Brain (organoid and tissue), 16 donors: ENCODE measurements at places on chromosomes 11 and 22. TPM values are rescaled to one million over a fixed set of nuclear protein-coding genes. Genes with fewer than 3 reads are reported as not detected.

PTPRCAP gene
- polyA plus RNA-seq = 2.7 TPM

OR52E8 gene
- not detected for polyA plus RNA-seq

DCHS1 gene
- 23.4 TPM for polyA plus RNA-seq

DNAL4 gene
- polyA plus RNA-seq = 61.4 TPM

RGL4 gene
- polyA plus RNA-seq = not detected

DNA sequence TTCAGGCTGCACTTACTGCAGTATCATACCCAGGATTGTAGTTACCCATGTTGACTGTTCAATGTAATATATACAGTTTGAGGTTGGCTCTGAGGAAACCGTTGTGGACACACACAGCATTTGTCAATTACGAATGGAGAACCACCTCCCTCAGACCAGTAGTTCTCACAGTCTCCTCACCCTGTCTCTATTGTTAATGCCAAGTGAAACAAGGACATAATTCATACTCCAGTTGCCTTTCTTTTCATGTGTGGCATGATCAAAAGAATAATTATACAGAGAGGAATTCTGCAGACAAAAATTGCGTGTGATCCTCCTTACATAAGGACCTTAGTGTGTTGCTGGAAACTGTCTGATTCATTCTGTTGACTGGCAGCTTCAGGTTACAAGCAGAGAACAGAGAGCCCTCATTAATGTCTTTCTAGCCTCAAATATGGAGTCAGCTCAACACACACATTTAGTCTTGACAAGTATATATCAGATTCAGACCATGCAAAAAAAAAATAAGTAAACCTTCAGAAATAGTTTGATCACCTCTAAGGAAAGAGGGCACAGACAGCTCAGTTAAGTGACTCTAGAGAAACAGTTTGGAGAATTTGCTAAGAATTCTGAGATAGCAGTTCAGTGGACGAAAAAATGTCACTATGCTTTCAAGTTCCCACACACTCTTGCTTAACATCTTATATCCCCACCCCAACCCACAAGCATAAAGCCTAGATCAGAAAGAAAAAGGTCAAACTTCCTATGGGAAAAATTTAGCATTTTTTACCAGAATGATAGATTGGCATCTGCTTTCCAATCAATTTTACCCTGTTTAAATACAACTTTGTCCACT lies 96.1 kb downstream of the MAML2 start:
- DNase-seq = no peak

GRCh38 chr11:57700425-57700824 lies 11.6 kb downstream of the MED19 start:
- DNase-seq = no peak

DNA sequence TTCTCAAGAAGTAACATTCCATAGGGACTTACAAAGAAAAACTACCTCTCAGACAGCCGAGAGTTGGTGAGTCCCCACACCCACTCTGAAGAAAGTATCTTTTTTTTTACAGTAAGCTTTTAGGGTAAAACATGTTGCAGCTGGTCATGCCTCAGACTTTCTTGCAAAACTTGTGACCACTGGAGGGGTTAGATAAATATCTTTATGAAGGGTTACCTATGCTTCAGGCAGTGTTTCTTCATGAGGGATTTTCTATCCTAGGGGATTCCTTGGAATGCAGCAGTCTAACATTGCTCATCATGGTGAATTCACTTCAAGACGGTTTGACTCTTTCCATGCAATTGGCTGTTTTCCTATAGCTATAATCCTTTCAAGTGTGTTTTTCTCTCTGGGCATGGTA lies 20.8 kb upstream of the SNX19 start:
- no peak for DNase-seq

- no peak for DNase-seq
Observed at GRCh38 chr11:60973699-60974098, 2.2 kb downstream of the CD6 start.

- no peak for DNase-seq
Observed at GRCh38 chr11:761526-762108, 14.4 kb downstream of the TALDO1 start.

DNA sequence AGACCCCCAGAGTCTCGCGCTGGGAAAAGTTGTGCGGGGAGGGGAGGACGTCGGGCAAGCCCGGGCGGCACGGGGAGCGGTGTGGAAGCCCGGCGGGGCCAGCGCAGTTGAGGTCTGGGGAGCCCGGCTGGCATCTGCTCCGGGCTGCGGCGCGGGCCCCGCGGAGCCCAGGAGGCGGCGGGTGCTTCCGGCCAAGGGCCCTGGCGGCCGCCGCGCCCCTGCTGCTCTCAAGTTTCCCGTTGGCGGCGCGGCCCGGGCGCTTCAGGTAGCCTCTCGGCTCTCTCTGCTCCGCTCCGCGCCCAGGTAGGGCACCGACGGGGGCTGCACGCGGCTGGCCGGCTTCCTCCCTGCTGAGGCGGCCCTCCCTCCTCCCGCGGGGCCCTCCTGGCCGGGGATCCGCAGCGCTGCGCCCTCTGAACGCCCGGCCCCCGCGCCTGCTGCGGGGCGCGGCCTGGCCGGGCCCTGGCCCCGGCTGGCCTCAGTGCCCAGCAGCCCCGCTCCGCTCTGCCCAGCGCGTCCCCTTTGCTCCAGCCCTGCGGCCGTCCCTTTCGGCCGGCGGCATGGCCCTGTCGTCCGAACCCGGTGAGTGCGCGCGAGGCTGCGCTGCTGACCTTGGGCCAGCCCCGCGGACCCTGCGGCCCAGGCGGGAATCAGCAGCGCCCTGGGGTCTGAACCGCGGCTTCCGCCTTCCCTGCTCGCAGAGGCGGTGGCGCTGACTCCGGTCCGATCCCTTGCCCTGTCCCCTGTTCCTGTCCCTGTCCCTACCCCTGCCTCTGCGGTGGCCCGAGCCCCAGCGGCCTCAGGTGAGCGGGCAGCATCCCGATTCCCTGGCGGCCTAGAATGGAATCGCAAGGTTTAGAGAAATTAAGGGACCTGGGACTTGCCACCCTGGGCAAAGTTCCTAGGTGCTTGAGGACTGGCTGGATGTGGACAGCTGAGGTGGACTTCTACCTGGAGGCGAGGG lies 4.3 kb upstream of the AMPD3 start:
- DNase-seq = peak; percentile 22

GRCh38 chr11:61777234-61778090 lies 14.9 kb downstream of the TMEM258 start:
- peak; percentile 75 for DNase-seq

GRCh38 chr22:50306753-50307749 lies at the start of gene PLXNB2:
Gene PLXNB2 (minus strand): TSS chr22:50307646. CDS start chr22:50290584, 17,062 bp downstream.
- peak; percentile 95 for DNase-seq

DNA sequence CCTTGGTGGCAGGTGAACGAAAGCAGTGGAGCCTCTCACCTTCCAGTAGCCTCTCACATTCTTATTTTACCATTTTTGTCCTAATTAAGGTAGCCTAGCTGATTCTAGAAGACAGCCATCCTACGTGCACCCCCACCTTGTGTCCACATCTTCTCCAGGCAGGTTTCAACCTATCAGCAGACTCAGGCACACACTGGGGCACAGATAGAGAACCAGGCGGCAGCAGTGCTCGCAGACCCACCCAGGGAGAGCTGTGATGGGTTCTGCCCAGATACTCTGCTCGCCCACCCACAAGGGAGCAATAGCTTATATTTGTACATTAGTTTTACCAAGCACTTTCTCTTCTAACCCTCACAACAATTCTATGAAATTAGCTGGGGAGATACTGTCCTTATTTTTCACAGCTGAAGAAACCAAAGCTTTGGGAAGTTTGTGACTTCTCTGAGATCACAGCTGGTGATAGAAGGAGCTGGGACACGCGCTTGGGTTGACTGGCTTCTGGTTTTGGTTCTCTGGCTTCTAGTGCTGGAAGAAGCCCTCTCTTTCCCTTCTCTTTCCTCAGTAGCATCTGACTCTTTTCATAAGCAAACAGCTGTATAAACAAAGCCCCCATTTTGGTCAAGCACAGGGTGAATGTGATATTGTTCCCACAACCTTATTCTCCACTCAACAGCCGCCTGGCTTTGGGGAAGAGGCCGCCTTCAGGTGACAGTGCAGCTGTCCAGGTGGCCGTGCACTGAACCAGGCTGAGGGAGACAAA lies 36.9 kb downstream of the PPP2R1B start:
- no peak for DNase-seq

- DNase-seq = peak; percentile 38
Observed at GRCh38 chr11:113603277-113604059, 102.6 kb downstream of the TMPRSS5 start.

- DNase-seq = no peak
Observed at GRCh38 chr11:113519989-113520613, 44.9 kb upstream of the DRD2 start.
